Activated T-helper 1 cell treated with Interleukin-2 at 50 U/mL for 16 hours (primary cell): ENCODE measurements at places on chromosomes 16 and 17.

GRCh38 chr17:205148-205669 is 23.8 kb upstream of the DOC2B start:
- no peak for DNase-seq

DNA sequence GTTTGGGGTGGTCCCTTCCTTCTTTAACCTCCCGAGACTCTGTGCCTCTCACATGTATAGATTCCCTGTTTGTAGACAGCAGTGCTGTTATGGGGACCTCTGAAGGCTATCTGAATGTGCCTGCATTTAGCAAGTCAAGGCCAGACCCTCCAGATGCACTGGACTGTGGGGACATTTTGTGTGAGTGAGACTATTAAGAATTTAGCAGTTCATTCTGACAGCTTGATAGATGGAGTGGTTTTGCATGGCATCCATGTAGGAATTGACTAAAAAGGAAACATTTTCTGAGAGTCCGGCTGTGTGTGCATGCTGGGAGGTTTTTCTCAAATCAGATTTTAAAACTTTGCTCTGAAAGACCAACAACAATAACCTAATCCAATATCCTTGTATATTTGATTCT is 226.3 kb downstream of the MSI2 start:
- no peak for DNase-seq

- DNase-seq = no peak
These were observed 26.9 kb downstream of the TPSG1 start for GRCh38 chr16:1198194-1198593.

GRCh38 chr17:14933676-14934075 is 331.4 kb downstream of the PMP22 start:
- DNase-seq = no peak

GRCh38 chr16:66910175-66910940 is 8.3 kb downstream of the CDH16 start:
- DNase-seq = no peak

- DNase-seq = no peak
These were observed 24.1 kb downstream of the C16orf96 start for GRCh38 chr16:4580250-4580649.
